Stimulated activated CD8-positive, alpha-beta memory T cell treated with anti-CD3 and anti-CD28 coated beads, Interleukin-2, amount 100 ng/mL, for 1 hour (primary cell): ENCODE measurements at places on chromosomes 6 and 20.

GRCh38 chr6:103002282-103002681, 1608.8 kb downstream of the GRIK2 start:
- DNase-seq: no peak

GRCh38 chr6:109301418-109301817, 80.8 kb downstream of the CD164 start:
- DNase-seq: no peak

DNA sequence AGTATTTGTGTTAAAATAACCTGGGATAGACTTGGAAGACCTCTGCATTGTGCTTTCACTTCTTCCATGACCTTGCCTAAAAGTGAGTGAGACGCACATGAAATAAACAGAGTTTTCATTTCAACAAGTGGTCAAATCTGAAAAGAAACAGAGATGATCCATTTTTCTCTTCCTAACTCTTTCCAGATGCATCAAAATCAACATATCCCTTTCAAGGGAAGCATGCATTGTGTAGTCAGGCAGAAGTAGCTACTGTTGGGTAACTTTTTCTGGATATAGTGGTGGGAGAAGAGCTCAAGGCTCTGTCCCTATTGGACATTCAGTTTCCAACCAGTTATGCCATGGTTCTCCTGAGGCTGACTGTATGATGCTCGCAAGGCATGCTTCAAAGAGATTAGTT, 233.0 kb upstream of the JAG1 start:
- DNase-seq: no peak

DNA sequence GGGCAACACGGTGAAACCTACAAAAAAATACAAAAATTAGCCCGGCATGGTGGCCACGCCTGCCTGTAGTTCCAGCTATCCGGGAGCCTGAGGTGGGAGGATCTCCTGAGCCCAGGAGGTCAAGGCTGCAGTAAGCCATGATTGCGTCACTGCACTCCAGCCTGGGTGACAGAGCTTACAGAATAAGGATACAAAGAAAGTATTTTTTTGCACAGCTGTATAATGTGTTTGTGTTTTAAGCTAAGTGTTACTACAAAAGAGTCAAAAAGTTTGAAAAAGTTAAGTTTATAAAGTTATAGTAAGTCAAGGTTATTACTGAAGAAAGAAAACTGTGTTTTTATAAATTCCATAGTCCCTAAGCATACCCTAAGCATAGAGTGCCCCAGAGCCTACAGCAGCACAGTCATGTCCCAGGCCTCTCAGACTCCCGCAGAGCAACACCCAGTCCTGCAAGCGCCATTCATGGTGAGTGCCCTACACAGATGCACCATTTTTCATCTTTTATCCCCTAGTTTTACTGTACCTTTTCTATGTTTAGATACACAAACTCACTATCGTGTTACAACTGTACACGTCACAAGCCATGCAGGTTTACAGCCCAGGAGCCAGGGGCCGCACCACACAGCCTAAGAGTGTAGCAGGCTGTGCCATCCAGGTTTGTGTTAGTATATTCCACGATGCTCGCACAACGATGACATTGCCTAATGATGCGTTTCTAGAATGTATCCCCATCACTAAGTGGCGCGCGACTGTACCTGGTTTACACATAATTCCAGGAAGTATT, 22.4 kb downstream of the TAF4 start:
- no peak for DNase-seq

- DNase-seq: no peak
Observed at GRCh38 chr6:124223611-124224345, 420.1 kb downstream of the NKAIN2 start.

DNA sequence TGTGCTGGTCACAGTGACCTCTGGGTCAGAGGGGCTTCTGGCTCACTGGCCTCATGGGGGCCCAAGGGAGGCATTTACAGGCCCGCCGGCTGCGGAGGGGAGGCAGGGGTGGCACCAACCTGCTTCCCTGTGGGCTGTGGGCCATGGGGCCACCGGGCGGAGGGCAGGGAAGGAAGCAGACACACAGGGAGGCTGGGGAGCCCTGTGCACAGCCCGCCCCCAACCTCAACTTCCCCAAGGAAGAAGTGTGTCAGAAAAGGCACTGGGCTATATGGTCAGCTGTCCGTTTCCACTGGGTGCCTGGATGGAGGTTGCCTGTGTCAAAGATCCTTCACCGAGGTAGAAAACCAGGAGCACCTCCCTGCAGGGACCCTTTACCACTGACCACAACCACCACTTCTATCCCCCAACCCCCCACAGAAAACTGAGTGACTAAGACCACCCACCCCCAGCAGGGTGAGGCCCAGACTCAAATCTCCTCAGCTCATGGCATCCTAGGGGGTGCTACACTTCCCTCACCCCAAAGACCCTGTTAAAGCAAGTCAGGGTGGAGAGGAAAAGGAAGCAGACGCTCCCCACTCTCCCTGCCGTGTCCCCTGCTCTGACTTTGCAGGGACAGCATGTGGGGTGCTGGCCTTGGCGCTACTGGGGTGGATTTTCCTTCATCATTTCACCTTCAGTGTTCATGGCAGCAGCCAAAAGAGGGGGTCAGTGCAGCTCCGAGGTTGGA, 5.6 kb downstream of the CST3 start:
- no peak for DNase-seq

DNA sequence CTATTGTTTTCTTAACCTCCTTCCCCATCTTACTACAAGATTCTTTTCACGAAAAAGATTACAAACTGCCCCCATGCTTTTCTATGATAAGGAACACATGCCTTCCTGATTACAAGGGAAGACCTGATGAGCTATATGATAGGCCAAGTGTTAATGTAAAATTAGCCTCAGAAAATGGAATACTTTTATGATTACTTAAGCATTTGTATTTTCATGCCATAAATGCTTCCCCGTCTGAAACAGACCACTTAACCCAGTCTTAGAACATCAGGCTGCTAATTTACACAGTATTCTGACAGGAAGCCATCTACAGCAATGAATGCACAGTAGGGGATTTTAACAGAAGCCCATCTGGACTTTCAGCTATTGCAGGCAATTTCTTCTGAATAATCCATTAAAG, 274.9 kb downstream of the HAO1 start:
- no peak for DNase-seq

DNA sequence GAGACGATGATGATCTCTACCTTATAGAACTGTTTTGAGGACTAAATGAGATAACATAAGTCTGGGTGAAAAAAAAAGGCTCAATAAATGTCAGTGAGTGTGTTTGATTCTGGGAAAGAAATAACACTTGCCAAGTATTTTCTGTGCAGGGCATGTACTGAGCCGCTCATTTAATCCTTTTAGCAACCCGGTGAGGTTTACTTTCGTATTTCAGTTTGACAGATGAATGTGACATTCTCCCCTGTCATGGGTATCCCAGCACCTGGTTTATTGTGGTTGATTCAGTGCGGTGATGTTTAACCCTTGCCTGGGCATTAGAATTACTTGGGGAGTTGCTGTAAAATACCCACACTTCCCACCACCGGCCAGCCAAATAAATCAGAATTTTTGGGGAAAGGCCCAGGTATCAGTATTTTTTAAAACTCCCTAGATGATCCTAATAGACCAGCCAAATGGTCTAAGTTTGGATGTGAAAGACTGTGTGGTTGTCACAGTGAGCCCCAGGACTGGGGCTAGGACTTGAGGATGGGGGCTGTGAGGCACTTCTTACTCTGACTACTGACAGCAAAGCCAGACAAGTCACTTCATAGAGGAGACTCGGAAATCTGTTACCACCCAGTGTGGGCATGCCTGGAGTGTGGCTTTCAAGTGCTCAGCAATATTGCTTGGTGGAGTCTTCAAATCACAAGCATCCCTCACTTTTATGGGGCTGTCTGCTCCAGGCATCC, 100.2 kb upstream of the KCNG1 start:
- no peak for DNase-seq

GRCh38 chr6:3619201-3619600, 132.3 kb downstream of the PXDC1 start:
- no peak for DNase-seq

GRCh38 chr6:84645563-84646266, 118.7 kb downstream of the TBX18 start:
- DNase-seq: no peak

- DNase-seq: no peak
Observed at GRCh38 chr6:131250122-131250521, 114.9 kb downstream of the AKAP7 start.

GRCh38 chr6:17381424-17382147, 11.8 kb upstream of the CAP2 start:
- DNase-seq: no peak

GRCh38 chr6:141026504-141026903, 1106.2 kb upstream of the GJE1 start:
- DNase-seq: no peak

DNA sequence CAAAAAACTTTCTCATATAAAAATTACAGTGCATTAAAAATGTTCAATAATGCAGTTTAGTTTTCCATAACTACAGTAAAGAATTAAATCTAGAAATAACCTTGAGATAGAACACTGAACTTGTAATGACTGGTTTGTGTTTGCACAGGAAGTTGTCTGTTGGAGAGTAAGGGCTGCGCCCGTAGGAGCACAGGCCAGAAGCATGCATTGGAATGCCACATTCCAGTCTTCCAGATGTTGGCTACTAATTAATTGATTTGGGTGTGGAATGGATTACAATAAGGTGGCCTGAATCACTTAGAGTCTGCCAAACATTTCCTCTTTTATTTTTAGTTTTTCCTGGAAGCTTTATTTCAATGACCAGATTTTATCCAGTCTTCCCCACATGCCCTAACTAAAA, 582.6 kb upstream of the MMS22L start:
- no peak for DNase-seq

DNA sequence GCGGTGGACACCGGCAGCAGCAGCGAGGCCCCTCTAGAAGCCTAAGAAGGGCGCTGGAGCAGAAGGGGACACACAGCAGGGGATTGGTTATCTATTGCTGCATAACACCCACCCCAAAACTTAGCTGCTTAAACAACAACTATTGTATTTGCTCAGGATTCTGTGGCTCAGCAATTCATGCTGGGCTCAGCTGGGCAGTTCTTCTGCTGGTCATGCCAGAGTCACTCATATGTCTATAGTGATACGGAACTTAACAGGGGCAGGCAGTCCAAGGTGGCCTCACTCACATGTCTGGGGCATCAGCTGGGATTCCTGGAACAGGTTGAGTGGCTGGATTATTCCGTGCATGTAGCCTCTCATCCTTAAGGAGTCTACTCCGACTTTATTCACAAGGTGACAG, 17.6 kb upstream of the PPP1R16B start:
- no peak for DNase-seq

DNA sequence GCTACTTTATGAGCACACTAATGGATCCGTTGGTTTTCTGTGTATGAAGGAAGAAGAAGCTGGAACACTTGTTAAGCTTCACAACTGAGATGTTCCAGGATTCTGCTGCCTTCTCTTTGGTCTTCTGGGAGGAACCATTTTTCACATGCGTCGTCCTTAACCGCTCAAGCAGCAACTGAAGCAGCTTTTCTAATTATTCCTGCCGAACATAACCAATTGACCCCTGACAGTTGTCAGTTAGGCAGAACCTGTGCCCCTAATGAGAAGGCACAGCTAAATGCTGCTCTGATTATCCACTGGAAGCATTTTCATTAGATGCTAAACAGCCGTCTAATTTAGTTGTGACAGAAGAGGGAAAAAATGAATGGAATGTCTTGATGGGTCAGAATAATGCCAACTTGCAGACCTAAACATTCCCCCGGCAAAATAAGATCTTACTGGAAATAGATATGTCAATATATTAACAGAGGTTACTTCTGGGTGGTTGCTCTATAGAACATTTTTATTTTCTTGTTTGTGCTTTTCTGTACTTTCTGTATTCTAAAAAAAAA, 85.0 kb upstream of the SMLR1 start:
- no peak for DNase-seq

DNA sequence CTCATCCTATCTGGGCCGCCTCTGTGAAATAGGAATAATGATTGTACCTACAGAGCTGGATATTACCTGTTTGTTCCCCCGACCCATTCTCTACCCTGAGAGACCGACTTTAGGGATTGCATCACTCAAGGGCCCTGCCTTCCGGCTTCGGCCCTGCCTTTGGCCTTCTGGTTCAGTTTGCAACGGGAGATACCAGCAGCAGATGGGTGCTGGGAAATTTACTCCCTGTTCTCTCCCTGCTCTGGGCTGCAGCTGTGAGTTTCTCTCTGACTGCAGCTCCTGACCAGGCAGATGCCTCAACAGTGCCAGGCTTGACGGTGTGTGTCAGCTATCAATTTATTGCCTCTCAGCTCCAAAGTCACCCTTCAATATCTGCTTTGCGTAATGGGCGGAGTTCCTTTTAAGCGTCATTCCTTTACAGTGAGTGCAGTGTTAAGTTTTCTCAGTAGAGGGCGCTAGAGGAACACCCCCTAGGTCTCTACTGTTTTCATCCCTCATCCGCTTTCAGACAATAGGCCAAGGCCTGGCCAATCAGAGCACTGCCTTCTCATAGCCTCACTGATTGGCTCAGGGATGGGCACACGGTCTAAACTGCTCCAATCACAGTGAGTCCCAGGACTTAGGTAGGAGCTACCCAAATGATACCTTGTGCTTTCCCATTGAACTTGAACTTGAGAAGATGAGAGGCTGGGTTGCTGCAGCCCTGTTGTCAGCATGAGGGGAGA, 30.0 kb downstream of the KCNG1 start:
- DNase-seq: no peak

- no peak for DNase-seq
Observed at GRCh38 chr6:11854408-11855165, 76.0 kb upstream of the ADTRP start.

DNA sequence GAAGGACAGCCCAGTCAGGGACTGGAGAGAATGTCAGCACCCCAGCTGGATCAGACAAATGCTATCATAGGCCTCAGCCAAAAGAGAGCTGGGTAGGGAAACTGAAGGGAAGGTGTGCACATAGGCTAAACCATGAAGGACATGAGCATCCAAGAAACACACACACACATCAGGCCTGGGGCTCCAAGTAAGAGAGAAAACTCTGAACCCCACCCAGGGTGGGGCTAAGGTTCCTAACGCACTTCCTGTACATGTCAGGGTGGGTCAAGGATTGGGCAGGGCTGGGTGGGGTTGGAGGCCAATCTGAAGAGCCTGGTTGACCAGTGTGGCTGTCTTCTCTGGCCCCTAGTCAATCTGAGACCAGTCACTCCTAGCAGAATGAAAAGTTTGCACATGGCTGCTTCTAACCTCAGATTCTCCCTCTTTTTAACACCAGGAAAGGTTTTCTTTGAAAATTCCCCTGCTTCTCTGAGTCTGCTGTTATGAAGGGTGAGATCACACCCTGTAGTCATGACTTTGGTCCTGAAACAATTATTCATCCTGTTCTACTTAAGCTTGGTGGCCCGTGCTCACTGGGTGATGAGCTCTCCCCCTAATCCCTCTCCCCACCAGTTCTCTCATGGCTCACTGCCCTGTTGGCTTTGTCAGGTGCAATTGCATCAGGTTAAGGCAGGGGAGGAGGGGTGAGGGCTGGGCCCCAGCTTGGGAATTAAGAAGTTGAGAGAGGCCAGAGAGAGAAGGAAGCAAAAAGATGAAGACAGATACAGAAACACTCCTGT, 88.4 kb downstream of the MAFB start:
- no peak for DNase-seq
